NCI-H1092 (cell line): ENCODE measurements at places on chromosomes 2 and 18.

GRCh38 chr2:109242654-109243331 lies 113.8 kb downstream of the SH3RF3 start:
- DNase-seq, result no peak

DNA sequence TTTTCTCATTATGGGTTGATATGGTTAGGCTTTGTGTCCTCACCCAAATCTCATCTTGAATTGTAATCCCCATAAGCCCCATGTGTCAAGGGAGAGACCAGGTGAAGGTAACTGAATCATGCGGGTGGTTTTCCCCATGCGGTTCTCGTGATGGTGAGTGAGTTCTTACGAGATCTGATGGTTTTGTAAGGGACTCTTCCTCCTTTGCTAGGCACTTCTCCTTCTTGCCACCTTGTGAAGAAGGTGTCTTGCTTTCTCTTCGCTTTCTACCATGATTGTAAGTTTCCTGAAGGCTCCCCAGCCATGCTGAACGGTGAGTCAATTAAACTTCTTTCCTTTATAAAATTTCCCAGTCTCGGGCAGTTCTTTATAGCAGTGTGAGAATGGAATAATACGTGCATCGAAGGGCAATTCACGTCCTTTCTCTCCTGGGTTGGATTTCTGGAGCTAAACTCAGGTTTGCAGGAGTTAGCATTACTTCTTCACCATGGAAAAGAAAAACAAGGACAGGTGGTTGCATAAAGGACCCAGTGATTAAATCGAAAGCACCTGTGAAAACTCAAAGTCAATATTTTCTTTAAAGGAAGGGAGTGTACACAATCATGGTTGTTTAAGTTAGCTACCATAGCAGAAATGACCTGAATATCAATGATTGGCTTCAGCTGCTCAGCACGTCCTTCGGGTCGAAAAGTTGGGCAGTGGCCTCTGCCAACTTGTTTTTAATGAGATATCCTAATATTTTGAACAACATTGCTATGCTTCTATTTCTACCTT lies 54.1 kb downstream of the CDC42EP3 start:
- no peak for DNase-seq

GRCh38 chr2:18297534-18298058 lies 262.9 kb downstream of the RDH14 start:
- no peak for DNase-seq

GRCh38 chr2:102061962-102062795 lies 70.4 kb downstream of the IL1R2 start:
- no peak for DNase-seq

GRCh38 chr2:201809633-201810032 lies 3.3 kb downstream of the CDK15 start:
- no peak for DNase-seq

- no peak for DNase-seq
These were observed 190.5 kb upstream of the TWIST2 start for GRCh38 chr2:238657132-238658053.

DNA sequence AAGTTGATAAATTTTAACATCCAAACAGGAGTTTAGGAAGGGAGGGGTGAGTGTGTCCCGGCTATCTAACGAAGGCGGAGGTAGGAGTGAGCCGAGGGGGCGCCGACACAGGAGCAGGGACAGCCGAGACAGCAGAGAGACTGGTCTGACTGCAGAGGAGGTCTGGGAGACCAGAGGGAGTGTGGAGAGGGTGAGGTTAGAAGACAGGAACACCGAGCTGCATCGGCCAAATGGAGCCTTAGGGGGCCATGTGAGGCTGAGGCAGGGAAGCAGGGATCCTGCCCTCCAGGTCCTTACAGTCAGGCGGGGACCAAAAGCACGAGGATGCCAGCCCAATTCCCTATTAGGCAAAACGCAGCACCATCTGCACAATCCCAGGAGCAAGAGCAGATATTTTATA lies 67.0 kb downstream of the SFXN5 start:
- no peak for DNase-seq

DNA sequence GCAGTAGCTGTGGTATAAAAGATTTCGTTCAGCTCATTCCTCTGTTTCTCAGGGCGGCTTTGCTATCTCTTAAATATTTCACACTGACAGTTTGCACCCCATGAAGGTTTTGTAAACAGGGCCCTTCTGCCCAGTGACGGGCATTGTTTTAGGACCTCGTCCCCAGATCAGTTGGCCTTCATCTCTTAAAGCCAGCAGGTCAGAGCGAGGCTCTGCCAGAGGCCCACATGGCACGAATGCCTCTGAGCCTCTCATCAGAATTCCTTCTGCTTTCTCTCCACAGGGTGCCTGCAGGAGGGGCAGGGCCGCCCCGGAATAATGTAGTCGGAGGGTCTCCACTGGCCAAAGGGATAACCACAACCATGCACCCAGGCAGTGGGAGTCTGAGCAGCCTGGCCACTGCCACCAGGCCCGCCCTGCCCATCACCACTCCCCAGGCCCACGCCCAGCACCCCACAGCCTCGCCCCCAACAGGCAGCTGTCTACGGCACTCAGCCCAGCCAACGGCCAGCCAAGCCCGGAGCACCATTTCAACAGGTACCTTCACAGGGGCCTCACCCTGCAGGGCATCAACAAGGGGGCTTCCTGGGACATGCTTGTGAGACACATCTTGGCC lies 177.0 kb downstream of the SEPTIN10 start:
- peak; percentile 10 for DNase-seq

GRCh38 chr2:45973426-45973825 lies 322.0 kb downstream of the PRKCE start:
- DNase-seq, result no peak

- DNase-seq, result no peak
These were observed 81.9 kb downstream of the EHBP1 start for GRCh38 chr2:62787386-62787785.

DNA sequence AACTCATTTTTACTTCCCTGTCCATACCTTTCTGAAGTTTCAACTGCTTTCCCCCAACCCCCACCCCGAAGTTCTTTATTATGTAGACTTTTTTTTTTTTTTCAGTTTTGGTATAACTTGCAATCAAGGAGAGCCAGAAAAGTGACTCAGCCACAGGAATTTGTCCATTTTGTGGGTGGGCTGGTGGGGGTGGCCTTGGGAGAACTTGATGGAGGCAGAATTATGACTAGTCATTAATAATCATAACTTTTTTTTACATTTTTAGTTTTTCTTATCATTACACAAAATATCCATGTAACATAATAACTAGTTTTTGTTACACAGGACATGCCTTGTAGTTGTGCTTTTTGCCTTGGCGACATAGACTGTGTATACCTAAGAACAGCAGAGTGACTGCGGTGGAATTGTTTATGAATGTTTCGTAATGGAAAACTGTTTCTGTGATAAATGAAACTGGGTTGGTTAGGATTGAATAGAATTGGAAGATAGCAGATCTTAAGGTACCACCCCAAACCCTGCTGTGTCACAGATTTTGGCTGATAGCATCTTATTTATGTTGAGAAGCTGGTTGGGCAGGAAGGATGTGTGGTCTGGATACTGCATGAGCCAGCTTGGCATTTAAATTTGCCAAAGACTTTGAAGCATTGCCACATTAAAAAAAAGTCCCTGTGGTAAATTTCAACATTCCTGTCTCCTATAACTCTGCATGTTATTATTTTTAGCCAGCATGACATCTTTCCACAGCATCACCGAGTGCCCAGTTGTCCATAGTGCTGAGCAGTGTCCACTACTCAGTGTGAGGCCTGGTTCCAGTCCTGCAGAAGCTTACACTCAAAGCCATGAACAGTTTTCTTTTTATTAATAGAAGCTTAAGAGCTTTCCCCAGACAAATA lies 30.7 kb downstream of the LYPD6B start:
- DNase-seq, result no peak

GRCh38 chr2:187134306-187134705 lies 285.3 kb upstream of the ZSWIM2 start:
- DNase-seq, result no peak

- DNase-seq, result no peak
These were observed 1308.2 kb upstream of the NRXN1 start for GRCh38 chr2:52340171-52340570.

- DNase-seq, result no peak
These were observed 113.6 kb downstream of the MTCL1 start for GRCh38 chr18:8818982-8819381.

- no peak for DNase-seq
These were observed 152.3 kb downstream of the KCNE4 start for GRCh38 chr2:223203971-223204929.
